ENCODE measurements at places on chromosomes 3 and 15. TPM values are rescaled to one million over a fixed set of nuclear protein-coding genes. Genes with fewer than 3 reads are reported as not detected.

- DNase-seq = no peak
Measured at GRCh38 chr3:129962600-129962999, 11.9 kb upstream of the TRH start.

CCRL2 gene
- total RNA-seq = 0.29 TPM

DNA sequence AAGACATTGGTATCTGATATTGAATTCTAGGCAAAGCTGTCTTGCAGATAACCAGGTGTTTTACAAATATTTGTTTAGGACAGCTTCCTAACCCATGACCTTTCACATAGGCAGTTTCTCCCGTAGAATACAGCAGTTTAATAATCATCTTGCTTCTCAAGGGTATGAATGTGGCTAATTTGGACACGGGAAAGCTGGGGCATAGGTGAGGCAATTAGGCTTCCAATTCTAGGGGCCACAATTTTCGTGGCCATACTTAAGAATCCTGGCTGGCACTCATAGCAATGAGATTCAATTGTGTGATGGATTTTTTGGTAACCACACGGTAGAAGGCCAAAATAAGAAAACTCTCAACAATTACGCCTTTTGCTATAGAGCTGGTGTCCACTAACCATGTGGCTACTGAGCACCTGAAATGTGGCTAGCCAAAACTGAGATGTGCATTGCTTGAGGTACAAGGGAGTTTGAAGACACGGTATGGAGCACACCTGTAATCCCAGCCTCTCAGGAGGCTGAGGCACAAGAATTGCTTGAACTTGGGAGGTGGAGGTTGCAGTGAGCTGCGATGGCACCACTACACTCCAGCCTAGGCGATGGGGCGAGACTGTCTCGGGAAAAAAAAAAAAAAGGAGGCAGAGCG, 34.4 kb downstream of the TFRC start:
- no peak for DNase-seq

CRYBG3 gene
- 18.0 TPM for total RNA-seq

DNA sequence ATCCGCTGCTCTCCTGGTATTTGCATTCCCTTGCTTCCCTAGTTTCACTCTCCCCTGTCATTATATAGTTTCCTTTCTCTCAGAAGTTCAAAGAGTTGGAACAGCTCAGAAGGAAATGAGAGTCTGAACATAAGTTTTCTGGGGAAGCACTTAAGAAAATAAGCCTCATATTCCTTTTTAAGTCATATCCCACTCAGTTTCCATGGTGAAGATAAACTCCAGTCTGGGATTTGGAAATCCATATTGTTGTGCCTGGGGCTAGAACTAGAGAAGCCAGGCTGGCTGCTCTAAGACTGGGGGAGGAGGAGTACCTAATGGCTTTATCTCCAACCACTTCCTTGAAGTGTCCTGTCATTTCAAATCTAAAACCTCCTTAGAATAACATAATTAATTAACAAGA, 134.2 kb upstream of the ALCAM start:
- peak; percentile 7 for DNase-seq

ZNF654 gene
- total RNA-seq = 6.2 TPM

SNTN gene
- not detected for total RNA-seq

- no peak for DNase-seq
Measured at GRCh38 chr3:14923476-14923875, 23.9 kb upstream of the NR2C2 start.

MEX3B gene
- total RNA-seq = 6.1 TPM

GRCh38 chr3:66394019-66394752, 106.6 kb downstream of the LRIG1 start:
- DNase-seq = no peak

GRCh38 chr3:171755015-171755589, 55.2 kb downstream of the PLD1 start:
- DNase-seq = no peak

DNA sequence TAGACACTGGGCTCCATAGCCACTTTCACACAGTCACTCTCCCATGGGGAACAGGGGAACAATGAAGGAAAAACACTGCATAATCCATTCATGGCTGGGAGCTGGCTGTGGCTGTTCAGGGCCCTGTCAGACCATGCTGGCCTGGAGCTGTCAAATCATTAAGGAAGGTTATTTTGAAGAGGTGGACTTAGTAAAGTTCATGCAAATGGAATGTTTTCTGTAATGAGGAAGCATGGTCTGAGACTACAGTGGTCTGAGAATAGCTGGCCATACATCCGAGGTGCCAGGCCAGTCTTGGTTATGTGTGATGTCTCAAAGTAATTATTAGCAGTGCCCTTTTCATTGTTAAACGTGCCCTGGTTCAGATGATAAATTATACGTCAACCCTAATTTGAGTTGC, 117.1 kb upstream of the MRPS22 start:
- DNase-seq = no peak

GRCh38 chr15:90512276-90512675, 17.4 kb upstream of the CRTC3 start:
- no peak for DNase-seq

PLS1 gene
- total RNA-seq = 31.6 TPM

- no peak for DNase-seq
Measured at GRCh38 chr15:84016371-84016770, 219.2 kb upstream of the GOLGA6L4 start.

ACKR4 gene
- total RNA-seq = not detected

TMEM41A gene
- 20.5 TPM for total RNA-seq

FETUB gene
- not detected for total RNA-seq

DNA sequence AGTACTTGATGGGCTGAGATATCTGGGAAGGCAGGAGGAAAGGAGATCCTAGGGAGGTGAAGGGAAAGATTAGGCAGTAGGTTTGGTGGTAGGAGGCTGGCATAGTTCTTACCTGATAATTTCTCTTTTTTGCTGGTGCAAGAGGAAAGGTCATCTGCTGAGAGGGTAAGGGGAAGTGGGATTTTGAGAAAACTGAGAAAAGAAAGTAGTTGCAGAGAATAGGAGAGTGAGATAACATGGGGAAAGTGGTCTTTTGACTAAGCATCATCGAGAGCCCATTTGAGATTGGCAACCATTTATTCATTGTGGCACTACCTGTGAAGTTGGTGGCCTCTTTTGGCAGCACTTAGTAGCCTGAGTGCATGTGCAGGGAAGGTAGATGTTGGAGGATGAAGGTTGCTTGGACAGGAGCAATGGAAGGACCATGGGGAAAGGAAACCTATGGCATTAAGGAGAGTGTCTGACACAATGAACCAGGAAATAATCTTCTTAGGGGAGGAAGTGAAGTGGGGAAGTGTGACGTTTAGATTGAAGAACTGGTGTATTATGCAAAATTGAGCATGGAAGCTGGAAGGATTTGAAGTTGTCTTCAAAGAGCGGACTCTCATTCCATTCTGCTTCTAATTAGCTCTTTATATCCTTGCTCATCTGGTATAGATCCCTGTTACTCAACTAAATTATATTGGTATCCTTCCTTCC, 21.9 kb upstream of the USP13 start:
- DNase-seq = no peak

- no peak for DNase-seq
Measured at GRCh38 chr15:43527016-43527801, 9.8 kb downstream of the MAP1A start.

THBS1 gene
- 567 TPM for total RNA-seq
